Stimulated activated CD8-positive, alpha-beta memory T cell treated with anti-CD3 and anti-CD28 coated beads, Interleukin-15, amount 100 ng/mL, for 1 hour (primary cell): ENCODE measurements at places on chromosomes 5 and 9.

DNA sequence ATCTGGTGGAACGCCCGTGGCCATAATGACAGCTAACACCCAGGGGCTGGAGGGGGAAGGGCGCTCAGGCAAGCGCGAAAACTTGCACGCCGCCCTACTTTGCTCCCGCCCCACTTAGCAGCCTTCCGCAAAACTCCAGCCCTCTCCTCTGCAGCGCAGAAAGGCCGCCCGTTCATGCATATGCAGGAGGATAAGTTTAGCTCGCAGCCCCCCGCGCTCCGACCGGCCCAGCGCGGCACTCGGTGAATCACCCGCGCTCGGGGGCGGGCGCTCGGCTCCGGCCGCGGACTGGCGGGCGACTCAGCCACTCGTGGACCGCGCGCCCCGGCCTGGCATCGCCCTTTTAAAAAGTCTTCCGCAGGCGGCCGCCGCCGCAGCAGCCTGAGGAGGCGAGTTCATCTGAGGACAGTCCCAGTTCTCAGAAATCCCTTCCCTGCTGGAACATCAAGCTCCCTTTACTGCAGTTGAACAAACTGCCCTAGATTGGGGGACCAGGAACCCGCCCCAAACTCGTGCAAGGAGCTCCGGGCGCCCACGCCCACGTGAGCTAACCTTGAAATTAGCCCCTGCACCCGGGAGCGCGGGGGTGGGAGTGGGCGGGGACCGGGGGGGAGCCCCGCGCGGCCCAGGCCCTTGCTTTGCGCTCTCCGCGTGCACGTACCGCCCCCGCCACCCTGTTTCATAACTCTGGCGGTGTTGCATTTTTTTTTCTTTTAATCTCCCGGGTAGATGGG lies 4.5 kb upstream of the KLF9 start:
- peak; percentile 59 for DNase-seq

- peak; percentile 46 for DNase-seq
These were observed at the start of gene TERT for GRCh38 chr5:1294835-1295649. Gene TERT (minus strand): TSS chr5:1295068. CDS start chr5:1294989, 79 bp downstream.

GRCh38 chr5:1438871-1439270 lies 6.4 kb downstream of the SLC6A3 start:
- DNase-seq = no peak

GRCh38 chr9:87778996-87779395 lies 53.1 kb downstream of the CTSL start:
- no peak for DNase-seq

DNA sequence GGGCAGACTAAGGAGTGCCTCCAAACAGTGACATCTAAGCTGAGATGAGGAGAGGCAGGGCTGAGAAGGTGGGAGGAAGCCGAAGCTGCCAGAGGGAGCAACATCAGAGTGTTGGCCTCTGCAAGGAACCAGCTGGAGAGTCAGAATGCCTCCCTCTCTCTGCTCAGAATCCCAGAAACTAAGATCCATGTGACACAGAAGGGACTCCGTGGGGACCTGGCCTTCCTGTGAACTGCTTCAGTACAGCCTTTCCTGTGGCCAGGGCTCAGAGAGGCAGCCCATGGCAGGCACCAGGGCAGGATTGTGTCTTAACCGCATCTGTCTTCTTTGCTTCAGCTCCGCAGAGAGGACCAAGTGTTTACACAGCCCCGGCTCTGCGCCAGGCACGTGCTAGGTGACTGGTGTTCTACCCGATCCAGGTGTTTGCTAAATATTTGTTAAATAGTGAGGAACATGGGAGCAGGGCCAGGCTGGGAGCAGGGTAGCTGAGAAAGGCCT lies 33.5 kb downstream of the KCNMB1 start:
- DNase-seq = no peak

DNA sequence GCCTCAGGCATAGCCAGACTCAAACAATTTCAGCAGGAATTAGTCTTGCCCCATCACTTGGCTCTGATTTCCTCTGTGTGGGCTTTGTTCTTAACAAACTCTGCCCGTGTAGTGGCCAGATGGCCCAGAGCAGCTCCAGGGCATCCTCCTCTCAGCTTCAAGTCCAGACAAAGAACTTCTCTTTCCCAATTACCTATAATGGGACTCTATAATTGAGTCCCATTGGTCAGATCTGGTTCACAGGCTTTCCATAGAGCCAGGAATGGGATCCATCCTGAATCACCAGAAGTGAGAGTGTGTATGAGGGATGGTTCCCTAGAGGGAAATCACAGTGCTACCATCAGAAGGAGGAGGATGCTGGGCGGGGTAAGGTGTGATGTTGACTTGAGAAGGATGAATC lies 515.8 kb downstream of the KIF4B start:
- DNase-seq = no peak

GRCh38 chr5:122319897-122320296 lies 7.9 kb downstream of the SNCAIP start:
- no peak for DNase-seq

DNA sequence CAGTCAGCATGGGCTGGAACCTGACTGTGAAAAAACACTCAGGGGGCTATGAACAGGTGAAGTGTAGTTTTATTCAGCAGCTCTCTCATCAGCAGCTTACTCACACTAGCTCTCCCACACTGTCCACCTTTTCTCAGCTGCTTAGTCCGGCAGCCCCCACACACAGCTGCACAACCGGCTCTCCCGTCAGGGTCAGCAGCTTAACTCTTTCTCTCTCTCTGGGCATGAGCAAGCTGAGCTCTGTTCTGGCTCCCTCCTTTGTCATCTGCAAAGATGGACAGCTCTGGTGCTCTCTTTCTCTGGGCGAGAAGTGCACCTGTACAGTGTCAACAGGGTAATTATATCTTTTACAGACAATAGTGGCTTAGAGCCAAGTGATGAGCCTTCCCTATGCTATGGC lies 8.2 kb downstream of the DMAC1 start:
- no peak for DNase-seq

GRCh38 chr9:13033959-13034693 lies 245.4 kb downstream of the MPDZ start:
- DNase-seq = no peak

- DNase-seq = no peak
These were observed 479.4 kb downstream of the ENC1 start for GRCh38 chr5:74161170-74161569.
